ENCODE measurements at places on chromosomes 6 and 20. TPM values are rescaled to one million over a fixed set of nuclear protein-coding genes. Genes with fewer than 3 reads are reported as not detected.
A peak's percentile ranks its signal among the peaks of the same experiment; 100 is the strongest.

- peak; percentile 45 for DNase-seq
- peaks cover 2% of the 10 kb centered on the region for H3K4me1 ChIP-seq
- H3K4me3 ChIP-seq, result no peak overlapping the region
- no peaks in the 10 kb centered on the region for H3K36me3 ChIP-seq
Observed at GRCh38 chr6:5403076-5403475, 141.8 kb downstream of the FARS2 start.

DNA sequence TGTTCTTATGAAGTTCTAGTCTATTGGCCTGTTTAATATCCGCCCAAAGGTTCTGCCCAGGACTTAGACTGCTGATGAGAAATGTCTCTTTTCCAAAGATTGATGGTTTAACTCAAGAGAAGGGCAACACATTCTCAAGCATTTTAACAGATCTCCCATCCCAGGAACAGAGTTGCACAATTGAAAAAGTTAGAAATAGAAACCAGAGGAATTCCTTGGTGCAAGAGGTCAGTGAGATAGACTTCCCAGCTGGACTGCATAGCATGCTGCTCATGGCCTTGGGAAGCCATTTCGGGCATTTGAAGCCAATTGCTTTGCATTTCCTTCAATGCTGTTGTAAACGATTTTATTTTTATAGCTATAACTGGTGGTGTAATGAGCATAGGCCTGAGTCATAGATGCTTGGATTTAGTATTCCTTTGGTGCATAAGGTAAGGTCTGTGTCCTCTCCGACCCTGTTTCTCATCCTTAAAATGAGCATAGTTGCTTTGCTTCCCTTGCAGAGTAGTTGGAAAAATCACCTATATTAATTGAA is 292.2 kb upstream of the JAG1 start:
- DNase-seq, result no peak
- H3K36me3 ChIP-seq, result no peaks in the 10 kb centered on the region
- H3K4me1 ChIP-seq, result peaks cover 52% of the 10 kb centered on the region
- H3K27me3 ChIP-seq, result no peaks in the 10 kb centered on the region

GRCh38 chr20:57102160-57102559 is 164.3 kb downstream of the BMP7 start:
- H3K4me3 ChIP-seq, result no peak overlapping the region
- H3K27ac ChIP-seq, result no peak overlapping the region
- no peaks in the 10 kb centered on the region for H3K36me3 ChIP-seq
- no peaks in the 10 kb centered on the region for H3K4me1 ChIP-seq
- no peak for DNase-seq

DNA sequence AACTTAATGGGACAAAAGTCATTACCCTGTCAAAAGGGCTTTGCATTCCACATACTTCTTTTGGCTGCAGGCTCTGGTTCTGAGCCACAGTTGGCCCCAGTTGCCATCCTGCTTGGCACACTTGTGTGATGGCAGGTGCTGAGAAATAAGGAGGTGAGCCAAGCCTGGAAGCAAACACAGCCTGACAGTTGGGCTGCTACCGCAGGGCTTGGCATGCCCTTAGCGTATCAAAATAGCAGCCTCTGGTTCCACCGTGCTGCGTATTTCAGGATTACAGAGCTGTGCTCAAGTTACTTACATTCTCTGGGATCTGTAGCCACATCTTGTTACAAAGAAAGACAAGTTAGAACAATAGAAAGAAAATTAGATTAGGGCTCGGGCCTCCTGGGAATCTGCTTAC is 11.1 kb downstream of the MTHFD1L start:
- H3K27me3 ChIP-seq, result no peaks in the 10 kb centered on the region
- H3K4me3 ChIP-seq, result no peak overlapping the region
- peaks cover 3% of the 10 kb centered on the region for H3K36me3 ChIP-seq

DNA sequence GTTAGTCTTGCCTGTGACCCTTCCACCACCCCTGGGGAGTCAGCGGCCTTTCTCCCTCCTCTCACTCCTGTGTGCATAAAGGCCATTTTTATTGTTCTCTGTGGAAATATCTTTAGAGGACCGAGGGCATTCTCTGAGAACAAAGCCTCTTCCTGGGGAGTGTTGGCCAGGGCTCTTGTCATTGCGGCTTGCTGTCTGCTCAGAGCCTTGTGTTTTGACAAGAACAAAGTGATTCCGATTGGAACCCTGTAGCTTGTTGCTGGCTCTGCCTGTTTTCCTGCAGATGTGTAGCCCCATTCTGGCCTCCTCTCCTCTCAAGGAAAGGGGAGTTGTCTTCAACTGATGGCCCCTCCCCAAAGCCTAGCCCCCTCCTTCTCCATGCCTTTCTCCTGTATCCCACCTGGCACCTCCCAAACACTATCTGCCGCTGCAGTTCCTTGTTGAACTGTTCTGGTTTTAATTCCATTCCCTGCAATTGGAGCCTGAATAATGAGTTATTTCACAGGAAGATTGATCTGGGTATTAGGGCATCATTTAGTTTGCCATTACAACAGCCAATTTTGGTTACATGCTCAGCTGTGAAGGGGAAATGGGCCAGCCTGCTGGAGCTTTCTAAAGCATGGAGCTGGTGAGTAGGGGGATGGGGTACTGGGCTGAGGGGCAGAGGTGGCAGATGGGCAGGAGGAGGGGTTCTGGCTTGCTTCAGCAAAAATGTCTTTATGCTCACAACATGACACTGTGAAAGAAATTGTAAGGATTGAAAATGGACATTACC is 252.5 kb downstream of the LRFN2 start:
- H3K4me1 ChIP-seq, result no peaks in the 10 kb centered on the region
- no peaks in the 10 kb centered on the region for H3K27me3 ChIP-seq
- no peak for DNase-seq

DNA sequence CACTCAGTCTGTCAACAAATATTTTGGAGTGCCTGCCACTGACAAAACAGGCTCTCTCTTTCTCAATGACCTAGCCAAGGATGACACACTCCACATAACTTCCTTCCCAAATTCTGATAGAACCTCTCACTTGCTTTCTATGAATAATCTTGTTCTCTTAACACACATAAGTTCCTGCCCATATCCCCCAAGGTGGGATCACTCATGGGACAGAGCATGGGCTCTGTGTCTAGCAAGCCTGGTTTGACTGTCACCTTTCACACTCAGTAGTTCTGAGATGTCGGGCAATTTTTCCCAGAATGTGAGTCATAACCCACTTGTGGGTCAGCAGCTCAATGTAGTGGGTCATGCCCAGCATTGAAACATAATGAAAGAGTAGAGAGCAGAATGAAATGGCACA is 78.1 kb downstream of the LRFN2 start:
- DNase-seq, result no peak
- H3K4me1 ChIP-seq, result peaks cover 2% of the 10 kb centered on the region
- H3K36me3 ChIP-seq, result no peaks in the 10 kb centered on the region
- no peak overlapping the region for H3K4me3 ChIP-seq
- no peak overlapping the region for H3K27ac ChIP-seq
- no peaks in the 10 kb centered on the region for H3K27me3 ChIP-seq

GRCh38 chr6:119324718-119325117 is 24.8 kb downstream of the MAN1A1 start:
- no peak for DNase-seq
- no peak overlapping the region for H3K27ac ChIP-seq
- H3K4me1 ChIP-seq, result no peaks in the 10 kb centered on the region
- H3K36me3 ChIP-seq, result no peaks in the 10 kb centered on the region

- H3K4me3 ChIP-seq, result no peak overlapping the region
- H3K4me1 ChIP-seq, result no peaks in the 10 kb centered on the region
- peaks cover 6% of the 10 kb centered on the region for H3K27me3 ChIP-seq
Observed at GRCh38 chr6:72418495-72418894, 203.4 kb upstream of the KCNQ5 start.

- no peak overlapping the region for H3K27ac ChIP-seq
- H3K4me3 ChIP-seq, result no peak overlapping the region
- no peak for DNase-seq
- no peaks in the 10 kb centered on the region for H3K27me3 ChIP-seq
- H3K4me1 ChIP-seq, result no peaks in the 10 kb centered on the region
Observed at GRCh38 chr6:11878029-11878428, 99.4 kb upstream of the ADTRP start.

DNA sequence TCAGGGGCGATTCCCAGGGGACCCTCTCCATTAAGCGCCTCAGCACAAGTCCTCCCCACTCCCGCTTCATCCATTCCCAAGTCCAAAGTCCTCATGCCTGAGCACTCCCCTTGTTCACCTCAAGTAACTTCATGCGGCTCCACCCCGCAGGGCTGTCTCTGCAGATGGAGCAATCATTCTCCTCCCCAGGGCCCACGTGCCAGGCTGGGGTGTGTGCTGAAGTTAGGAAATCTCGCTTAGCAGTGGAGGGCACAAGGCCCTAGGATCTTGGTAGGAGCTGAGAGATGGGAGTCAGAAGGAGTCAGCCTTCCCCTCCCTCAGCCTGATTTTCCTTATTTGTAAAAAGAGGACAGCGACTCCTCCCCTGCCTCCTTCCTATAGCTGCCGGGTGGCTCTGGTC is 3.5 kb downstream of the TGM3 start:
- no peaks in the 10 kb centered on the region for H3K4me1 ChIP-seq
- H3K36me3 ChIP-seq, result no peaks in the 10 kb centered on the region
- H3K4me3 ChIP-seq, result no peak overlapping the region
- no peak overlapping the region for H3K27ac ChIP-seq

DNA sequence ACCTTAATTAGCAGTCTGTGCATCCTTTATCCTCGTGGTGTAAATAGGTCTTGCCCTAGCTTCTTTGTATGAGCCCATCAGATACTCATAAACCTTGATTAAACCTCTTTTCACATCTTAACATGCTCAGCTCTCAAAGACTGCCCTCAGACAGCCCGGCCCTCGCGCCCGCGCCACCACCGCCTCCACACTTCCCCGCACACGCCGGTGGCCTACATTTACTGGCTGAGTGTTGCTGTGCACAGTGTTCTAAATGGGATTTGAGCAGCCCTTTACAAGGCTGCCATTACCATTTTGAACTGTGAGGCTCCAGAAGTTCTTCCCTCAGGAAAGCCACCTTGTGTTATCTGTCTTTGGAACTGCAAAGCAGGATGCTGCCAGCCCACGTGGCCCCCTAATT is 63.0 kb upstream of the INSM1 start:
- no peaks in the 10 kb centered on the region for H3K27me3 ChIP-seq
- H3K4me1 ChIP-seq, result no peaks in the 10 kb centered on the region
- no peak overlapping the region for H3K4me3 ChIP-seq

- peak; percentile 57 for DNase-seq
- H3K36me3 ChIP-seq, result no peaks in the 10 kb centered on the region
- no peaks in the 10 kb centered on the region for H3K27me3 ChIP-seq
- no peak overlapping the region for H3K27ac ChIP-seq
- H3K4me1 ChIP-seq, result peaks cover 29% of the 10 kb centered on the region
Observed at GRCh38 chr6:13331516-13332348, 3.4 kb upstream of the TBC1D7 start.

GRCh38 chr6:44278315-44278714 is 8.1 kb downstream of the TMEM151B start:
- H3K4me3 ChIP-seq, result no peak overlapping the region
- H3K4me1 ChIP-seq, result no peaks in the 10 kb centered on the region
- H3K36me3 ChIP-seq, result no peaks in the 10 kb centered on the region
- no peak for DNase-seq
- no peak overlapping the region for H3K27ac ChIP-seq

DNA sequence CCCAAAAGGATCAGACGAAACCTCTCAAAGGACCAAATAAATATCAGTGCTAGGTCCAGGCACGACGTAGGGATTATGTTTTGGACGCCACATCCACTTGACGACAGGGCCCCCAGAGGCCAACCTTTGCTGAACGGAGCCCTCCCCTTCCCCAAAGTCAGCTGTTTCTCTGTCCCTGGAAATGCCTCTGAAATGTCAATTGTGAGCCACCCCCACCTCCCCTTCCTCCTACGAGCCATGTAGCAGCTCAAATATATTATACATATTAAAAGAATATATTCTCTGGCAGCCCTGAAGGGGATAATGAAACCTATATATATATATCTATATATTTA is 39.6 kb upstream of the BLCAP start:
- no peak overlapping the region for H3K4me3 ChIP-seq
- DNase-seq, result no peak
- H3K4me1 ChIP-seq, result no peaks in the 10 kb centered on the region
- H3K27ac ChIP-seq, result no peak overlapping the region
- peaks cover 12% of the 10 kb centered on the region for H3K27me3 ChIP-seq

GRCh38 chr6:16437984-16438383 is 199.6 kb downstream of the GMPR start:
- no peaks in the 10 kb centered on the region for H3K36me3 ChIP-seq
- H3K27me3 ChIP-seq, result no peaks in the 10 kb centered on the region
- no peak for DNase-seq
- H3K4me3 ChIP-seq, result no peak overlapping the region

DNA sequence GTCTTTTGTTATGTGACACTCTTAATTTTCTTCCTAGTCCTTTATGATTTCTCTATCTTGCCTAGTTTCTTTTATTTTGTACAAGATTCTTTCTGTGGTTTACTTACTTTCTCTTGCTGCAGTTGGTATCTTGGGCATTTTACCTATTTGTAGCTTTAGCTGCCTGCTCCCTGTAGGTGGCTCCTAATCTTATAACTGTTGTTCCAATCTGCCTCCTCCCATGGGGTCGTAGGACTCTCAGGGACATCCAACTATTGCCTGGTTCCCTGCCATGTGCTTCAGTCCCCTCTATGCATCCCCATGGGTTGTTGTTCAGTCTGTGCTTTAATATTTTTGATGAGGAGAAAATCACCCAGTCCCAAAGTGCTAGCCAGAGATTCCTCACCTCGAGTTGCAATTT is 31.4 kb downstream of the RIN2 start:
- no peaks in the 10 kb centered on the region for H3K27me3 ChIP-seq
- no peak overlapping the region for H3K4me3 ChIP-seq
- H3K4me1 ChIP-seq, result peaks cover 24% of the 10 kb centered on the region
- H3K27ac ChIP-seq, result no peak overlapping the region
- no peaks in the 10 kb centered on the region for H3K36me3 ChIP-seq

DNA sequence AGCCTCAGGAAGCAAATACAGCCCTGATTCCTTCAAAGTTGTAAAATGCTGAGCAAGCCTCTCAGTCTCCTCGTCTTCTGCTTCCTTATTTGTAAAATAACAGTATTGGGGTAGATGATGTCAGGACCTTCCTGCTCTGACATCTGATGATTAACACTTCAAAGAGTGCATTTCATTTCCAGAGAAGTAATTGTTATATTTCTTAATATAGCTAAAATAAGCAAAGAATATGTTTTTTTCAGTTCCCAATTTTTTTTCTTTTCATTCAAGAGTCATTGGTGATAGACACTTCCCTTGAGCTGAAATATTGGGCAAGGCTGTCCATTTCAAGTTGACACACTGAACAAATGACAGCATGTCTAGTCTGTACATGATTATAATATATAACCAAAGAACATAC is 53.4 kb downstream of the SLX4IP start:
- no peaks in the 10 kb centered on the region for H3K27me3 ChIP-seq
- DNase-seq, result no peak
- no peak overlapping the region for H3K27ac ChIP-seq
- H3K4me1 ChIP-seq, result peaks cover 3% of the 10 kb centered on the region
- H3K36me3 ChIP-seq, result no peaks in the 10 kb centered on the region

THEMIS gene
- not detected for total RNA-seq

DYNLRB1 gene
- 142 TPM for total RNA-seq

ERVFRD-1 gene
- total RNA-seq, result not detected

SNAP25 gene
- total RNA-seq, result 4.4 TPM

VGLL2 gene
- not detected for total RNA-seq

SIRPA gene
- total RNA-seq, result 59.2 TPM

ELOVL2 gene
- total RNA-seq, result not detected
